ENCODE measurements at places on chromosomes 12 and 14.
A peak's percentile ranks its signal among the peaks of the same experiment; 100 is the strongest.

GRCh38 chr14:36659010-36659821 is 2.4 kb upstream of the PAX9 start:
- DNase-seq = no peak

DNA sequence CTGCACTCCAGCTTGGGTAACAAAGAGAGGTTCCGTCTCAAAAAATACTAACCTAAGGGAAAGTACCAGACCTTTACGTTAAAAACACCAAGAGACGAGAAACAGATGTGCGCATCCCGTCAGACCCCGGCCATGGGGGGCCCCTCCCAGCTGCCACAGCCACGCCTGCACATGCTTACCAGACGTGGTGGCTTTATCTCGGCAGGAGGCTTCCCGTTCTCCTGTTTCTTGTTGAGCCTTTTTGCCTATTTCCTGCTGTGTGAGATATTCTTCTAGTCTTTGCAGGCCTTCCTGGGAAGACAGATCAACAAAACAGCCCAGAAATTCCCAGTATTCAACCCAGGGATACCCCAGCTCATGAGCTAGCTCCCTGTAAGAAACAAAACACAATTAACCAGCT is 23.6 kb downstream of the PGAM5 start:
- no peak for DNase-seq

DNA sequence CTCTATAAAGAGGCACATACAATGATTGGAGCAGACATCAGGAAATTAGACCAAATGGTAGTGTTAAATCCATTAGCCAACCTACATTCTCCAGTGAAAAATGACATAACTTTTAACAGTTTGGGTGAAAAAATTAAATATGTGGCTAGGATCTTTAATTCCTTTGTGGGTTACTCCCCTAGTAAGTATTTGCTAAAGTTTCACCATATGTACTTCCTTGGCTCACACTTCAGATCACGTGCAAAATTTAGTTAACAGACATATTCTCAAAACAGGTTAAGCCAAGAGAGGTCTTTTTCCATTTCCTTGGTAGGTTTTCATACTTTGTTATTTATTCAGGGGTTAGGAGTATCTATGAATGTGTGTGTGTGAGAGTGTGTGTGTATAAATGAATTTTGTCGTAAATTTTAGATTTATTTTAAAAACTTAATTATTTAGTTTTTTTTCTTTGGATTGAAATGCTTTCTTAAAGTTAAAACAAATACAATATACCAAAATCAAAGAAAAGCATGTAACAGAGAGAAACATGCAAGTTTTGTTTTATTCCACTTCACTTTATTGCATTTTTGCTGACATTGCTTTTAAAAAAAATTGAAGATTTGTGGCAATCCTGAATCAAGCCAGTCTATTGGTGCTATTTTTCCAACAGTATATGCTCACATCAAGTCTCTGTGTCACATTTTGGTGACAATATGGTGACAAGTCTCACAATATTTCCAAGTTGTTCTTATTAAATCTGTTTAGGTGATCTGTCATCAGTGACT is 258.7 kb downstream of the FLRT2 start:
- DNase-seq = no peak

GRCh38 chr12:66066929-66067523 is 63.5 kb downstream of the LLPH start:
- no peak for DNase-seq

GRCh38 chr12:46108721-46109120 is 118.3 kb upstream of the SCAF11 start:
- no peak for DNase-seq

- DNase-seq = no peak
Measured at GRCh38 chr12:114316076-114316475, 89.9 kb downstream of the TBX5 start.

GRCh38 chr12:97921979-97922722 is 459.5 kb downstream of the RMST start:
- DNase-seq = no peak

GRCh38 chr14:79822034-79822433 is 389.3 kb downstream of the DIO2 start:
- DNase-seq = no peak

DNA sequence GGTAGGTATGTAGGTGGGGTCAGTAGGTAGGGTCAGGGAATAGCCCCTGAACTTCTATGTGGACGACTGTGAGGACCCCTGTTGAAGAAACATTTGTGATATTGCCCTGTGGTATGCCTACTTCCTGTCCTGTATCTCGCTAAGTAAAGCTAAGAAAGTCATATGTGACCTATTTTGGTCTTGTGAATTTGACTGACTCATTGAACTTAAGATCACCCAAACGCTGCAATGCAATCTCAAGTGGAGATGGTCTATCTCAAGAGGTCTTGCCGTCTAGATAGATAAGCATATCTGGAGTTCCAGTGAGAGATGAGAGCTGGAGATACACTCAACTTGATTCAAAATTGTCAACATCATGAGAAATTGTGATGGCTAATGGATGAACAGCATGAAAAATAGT is 73.8 kb downstream of the TRAFD1 start:
- DNase-seq = no peak

- no peak for DNase-seq
Measured at GRCh38 chr12:88242571-88242925, 100.4 kb downstream of the TMTC3 start.

GRCh38 chr12:14810953-14811483 is 3.0 kb downstream of the SMCO3 start:
- DNase-seq = no peak

DNA sequence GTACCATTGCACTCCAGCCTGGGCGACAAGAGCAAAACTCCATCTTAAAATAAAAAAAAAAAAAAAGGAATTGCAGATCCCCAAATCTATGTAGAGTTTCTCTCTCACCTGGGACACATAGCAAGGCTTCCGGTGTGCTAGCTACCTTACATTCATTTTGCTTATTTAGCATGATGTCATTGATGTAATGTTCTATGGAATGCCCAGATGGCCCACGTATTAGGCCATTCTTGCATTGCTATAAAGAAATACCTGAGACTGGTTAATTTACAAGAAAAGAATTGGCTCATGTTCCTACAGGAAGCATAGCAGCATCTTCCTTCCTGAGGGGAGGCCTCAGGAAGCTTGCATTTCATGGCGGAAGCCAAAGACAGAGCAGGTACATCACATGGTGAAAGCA is 36.9 kb upstream of the A2ML1 start:
- no peak for DNase-seq

DNA sequence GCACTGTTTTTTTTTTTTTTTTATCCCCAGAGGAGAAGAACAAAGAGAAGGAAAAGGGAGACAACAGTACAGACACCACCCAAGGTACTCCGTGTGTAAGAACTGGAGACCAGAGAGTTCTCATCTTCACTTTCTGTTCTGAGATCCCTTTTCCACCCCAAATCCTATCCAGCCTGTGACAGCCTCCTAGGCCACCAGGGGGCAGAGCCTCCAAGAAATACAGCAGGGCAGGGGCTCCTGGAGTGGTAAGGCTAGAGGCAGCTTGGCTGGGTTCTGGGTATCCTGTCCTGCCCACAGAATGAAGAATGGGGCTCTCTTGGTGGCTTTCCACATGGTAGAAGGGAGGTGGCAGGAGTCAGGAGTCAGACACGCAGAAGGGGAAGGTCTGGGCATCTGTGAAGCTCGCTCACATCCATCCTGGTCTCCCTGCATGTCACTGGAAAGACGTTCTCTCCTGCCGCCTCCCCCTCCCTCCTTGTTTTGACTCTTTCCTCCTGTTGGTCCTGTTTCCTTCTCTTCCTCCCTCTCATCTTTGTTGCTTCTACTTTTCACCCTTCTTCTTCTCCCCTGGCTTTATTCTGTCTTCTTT is 12.0 kb downstream of the CLSTN3 start:
- peak; percentile 46 for DNase-seq

DNA sequence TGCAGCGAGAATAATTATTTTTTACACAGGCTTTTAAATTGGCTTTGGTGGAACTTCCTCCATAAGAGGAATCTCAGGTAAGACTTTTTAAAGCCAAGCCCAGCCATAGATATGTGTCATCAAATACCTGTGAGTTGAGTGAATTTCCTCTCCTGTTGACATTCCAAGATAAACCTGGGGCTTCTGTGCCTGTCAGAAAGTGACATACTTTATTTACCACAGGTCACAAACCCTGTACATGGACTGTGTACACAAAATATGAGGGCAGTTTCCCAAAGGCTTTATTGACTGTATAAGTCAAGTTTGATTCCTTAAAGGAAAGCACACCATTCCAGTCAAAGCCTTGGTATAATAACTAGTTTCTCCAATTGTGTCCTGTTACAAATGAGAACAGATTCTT is 25.9 kb upstream of the SRSF5 start:
- DNase-seq = no peak

DNA sequence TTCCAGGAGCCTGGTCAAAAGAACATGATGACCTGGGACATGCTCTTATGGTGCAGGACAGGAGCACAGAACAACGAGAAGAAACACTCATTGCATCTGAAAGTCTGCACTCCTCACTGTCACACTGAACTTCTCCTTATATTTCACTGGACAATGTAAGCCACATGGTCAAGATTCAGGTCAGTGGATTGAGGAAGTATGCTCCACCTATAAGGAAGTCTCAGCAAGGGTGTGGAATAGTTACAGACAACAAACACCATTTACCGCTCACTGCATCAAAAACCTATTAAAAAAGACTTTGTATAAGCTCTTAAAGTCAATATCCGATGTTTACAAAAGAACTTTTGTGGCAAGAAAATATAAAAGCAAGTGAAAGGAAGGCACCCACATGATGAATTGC is 153.1 kb upstream of the FOXG1 start:
- DNase-seq = no peak

DNA sequence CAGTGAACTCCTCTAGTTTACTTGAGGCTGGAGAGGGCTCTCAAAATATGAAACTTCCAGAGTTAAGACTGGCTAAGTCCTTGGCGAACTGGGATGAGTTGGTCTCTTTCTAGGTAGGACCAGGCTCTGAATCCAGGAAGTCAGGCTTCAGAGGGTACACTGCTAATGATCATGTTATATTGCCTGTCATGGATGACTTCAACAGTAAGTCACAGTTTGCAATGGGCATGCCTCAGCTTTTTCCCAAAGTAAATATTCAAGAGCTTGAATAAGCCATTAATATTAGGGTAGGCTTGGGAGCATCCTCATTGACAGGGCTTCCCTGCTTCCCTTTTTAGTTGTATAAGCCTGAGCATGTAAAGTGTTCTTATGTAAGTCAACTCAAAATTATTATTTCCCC is 61.7 kb upstream of the PTHLH start:
- no peak for DNase-seq

DNA sequence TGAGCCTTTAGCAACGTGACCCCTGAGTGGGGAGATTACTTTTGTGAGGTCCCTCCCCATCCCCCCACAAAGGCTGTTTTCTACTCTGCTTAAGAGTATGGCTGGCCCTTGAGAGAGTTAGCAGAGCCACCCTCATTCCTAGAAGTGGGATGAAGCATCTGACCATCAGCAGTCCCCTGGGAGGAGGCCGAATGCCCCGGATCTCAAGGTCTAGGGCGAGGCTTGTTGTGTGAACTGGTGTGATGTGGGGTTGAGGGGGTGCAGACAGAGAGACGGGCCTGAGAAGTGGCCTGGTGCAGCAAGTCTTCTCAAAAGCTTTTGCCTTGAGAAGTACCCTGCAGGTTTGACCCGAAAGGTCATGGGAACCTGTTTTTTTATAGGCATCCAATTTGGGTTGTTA is 153.0 kb upstream of the FKBP4 start:
- DNase-seq = no peak

- no peak for DNase-seq
Measured at GRCh38 chr12:21526721-21527345, 737 bp downstream of the SPX start.

- peak; percentile 72 for DNase-seq
Measured at GRCh38 chr12:113048716-113049127, 7.8 kb upstream of the DTX1 start.

Data from CD4-positive, alpha-beta T cell treated with Interleukin-4 for 1 hour (primary cell).